ENCODE measurements at places on chromosomes 16 and 17.

DNA sequence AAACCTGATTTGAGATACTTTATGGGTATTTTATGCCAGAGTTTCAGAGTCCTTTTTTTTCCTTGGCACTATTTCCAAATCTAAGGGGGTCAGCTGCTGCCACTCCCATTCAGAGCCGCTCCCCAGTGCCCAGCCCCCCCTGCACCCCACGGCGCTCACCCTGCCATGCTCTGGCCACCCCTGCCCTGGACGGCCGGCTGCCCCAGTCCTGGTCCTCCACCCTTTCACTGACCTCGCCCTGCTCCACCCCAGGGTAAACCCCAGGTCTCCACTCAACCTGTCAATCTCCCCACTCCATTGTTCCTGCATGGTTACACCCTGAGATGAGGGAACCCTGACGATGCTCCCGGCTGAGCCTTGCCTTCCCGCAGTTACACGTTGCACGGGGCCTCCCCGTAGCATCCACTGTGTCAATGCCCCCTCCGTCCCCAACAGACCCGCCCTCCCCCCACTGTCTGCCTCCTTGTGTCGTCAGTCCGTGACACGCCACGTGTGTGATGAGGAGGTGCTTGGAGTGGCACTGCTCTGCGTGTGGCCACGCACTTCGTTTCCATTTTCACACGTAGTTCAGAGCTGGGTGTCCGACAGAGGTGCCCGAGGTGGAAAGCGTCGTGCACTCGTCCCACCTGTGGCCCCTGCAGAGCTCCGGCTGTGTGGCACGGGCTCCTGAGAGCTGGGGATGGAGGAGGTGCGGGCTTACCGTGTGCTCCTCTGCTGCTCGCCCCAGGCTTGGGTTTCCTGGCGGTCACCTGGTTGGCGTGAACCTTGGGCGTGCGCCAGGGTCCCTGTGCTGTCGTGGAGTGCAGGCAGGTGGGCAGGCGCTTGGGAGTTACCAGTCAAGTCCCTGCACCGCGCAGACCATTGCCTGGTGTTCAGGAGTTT is 116.5 kb downstream of the BANP start:
- no peak for DNase-seq

DNA sequence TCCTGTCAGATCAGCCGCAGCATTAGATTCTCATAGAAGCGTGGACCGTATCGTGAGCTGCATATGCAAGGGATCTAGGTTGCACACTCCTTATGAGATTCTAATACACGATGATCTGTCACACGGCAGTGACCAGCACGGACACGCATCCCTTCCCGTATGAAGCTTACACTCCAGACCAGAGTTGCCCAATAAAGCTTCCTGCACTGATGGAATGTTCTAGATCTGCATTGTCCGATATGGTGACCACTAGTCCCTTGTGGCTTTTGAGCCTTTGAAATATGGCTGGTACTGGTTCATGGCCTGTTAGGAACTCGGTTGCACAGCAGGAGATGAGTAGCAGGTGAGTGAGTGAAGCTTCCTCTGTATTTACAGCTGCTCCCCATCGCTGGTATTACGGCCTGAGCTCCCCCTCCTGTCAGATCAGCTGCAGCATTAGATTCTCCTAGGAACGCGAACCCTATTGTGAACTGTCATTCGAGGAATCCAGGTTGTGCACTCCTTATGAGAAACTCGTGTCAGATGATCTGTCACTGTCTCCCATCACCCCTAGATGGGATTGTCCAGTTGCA is 49.8 kb upstream of the ZCCHC14 start:
- no peak for DNase-seq

DNA sequence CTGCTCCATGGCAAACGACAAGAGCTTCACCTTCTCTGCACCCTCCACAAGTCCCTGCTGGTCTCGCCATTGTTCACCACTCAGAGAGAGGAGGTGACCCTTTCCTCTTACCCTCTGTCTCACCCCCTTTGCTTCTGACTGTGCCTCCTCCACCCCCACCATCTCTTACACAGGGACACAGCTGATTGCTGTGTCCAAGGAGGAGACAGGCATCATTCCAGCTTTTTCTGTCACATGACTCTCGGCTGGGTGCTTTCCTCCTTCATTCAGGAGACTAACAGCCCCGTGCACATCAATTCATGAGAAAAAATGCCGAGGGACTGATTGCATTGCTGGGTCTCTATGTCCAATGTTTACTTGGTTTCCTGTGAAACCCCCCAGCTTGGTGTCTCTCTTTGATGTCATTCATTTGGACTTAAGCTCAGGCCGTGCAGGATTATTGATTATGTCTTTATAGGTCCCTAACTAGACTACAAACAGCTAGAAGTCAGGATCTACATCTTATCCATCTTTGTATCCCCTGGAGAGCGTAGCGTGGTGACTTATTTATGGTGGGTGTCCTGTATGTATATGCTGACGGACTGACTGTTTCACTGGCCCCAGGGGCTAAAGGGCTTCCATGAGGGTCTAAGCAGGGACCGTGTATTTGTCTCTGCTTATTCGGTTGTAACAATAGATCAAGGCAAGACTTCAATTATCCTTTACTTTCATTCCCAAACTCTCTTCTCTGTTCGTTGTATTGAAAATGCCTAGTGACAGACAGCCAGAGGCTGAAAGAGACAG is 82.2 kb upstream of the CDH13 start:
- DNase-seq = no peak

DNA sequence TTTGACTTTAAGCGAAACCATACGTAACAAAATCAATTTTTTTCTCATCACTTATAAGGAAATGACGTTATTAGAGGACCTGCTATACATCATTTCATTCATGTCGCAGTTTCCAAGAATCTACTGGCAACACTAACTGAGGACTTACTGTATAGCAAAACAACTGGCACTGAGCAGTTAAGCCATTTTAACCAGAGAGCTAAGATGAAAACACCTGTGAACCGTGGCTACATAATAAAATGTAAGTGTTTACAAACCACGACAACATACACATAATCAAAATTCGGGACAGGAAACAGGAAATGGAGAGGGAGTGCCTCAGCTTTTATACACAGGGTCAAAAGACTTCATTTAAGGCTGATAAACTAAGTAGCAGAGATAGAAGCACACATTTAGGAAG is 29.5 kb downstream of the METTL16 start:
- DNase-seq = no peak

DNA sequence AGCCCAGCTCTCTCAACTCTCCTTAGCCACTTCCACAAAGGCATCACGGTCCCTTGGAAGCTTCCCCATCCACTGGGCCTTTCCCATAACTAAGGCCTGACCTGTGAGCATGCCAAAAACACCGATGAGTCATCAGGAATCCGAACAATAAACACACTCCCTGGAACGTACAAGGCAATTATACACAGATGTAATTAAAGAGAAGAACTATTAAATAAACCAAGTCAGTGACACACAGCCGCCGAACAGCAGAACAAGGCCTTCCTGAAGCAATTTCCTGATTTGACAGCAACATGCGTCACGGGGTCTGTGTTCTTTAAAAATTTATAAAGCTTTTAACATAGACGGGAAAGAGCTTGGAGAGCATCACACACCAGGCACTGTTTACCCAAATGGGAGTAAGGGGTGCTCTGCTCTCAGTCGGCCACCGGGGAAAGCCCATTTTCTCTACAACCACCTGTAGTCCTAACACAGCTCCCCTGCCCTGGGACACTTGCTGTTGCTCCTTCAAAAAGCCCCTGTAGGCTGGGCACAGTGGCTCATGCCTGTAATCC is 29.4 kb downstream of the COG7 start:
- DNase-seq = no peak

- DNase-seq = no peak
Observed at GRCh38 chr17:5942687-5943086, 127.5 kb upstream of the WSCD1 start.

DNA sequence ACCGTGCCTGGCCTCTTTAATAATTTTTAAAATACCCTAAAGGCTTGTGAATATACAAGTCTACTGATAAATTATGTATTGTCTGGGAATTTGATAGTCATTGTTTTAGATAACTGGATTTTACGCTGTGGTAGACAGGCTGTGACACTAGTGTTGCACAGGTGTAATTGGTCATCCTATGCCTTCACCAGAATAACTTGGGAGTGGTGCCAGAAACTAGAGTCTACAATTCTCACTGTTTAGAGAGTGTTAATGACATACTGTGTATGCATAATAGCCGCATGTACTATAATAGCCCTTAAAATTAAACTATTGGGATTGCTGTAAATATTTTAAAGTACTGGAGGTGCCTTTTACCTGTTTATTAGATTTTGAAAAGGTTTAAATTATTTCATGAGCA is 11.4 kb downstream of the CNEP1R1 start:
- no peak for DNase-seq

DNA sequence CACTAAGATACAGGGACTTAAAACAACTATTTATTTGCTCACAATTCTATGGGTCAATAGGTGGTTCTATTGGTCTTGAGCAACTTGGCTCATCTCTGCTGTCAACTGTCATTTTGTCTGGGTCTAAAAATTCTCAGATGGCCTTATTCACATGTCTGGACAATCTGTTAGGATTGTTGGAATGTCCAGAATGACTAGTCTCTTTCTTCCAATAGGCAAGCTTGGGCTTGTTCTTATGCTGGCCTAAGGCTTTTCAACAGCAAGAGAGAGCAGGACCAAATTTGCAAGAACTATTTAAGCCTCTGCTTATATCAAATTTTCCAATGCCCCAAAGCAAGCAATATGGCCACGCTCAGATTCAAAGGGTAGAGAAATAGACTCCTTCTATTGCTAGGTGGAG is 240.9 kb downstream of the KIF2B start:
- DNase-seq = no peak

DNA sequence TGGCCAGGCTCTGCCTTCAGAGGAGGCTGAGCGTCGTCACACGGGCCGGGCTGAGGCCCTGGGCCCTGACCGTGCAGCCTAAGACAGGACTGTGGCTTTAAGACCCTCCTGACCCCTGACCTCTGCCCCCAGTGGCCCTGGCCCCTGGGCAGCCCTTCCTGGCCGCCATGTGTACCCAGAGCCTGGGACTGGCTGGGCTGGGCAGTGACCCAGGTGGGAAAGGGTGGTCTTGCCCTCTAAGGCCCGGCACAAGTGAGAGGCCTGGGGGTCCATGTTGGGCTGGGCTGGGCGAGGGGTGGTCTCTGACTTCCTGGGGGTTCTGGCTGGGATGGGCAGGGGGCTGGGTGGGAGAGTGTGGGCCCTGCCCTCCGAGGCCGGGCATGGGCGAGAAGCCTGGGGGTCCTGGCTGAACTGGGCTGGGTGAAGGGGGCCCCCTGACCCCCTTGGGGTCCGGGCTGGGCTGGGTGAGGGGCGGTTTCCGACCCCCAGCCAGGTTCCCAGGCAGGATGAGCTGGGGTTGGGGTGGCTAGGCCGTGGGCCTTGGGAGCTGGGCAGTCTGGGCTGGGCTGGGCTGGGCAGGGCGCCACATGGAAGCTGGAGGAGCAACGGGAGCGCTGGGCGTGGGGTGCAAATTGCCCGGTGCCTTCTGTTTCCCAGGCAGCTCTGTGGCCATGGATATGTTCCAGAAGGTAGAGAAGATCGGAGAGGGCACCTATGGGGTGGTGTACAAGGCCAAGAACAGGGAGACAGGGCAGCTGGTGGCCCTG is at the start of gene CDK3:
Gene CDK3, plus strand, starts transcription at position 101 of the 767 bp plus-strand sequence. Its CDS starts 571 bp downstream, at position 672.
- DNase-seq = no peak

- DNase-seq = no peak
Observed at GRCh38 chr16:4847774-4848587, 700 bp downstream of the UBN1 start.

DNA sequence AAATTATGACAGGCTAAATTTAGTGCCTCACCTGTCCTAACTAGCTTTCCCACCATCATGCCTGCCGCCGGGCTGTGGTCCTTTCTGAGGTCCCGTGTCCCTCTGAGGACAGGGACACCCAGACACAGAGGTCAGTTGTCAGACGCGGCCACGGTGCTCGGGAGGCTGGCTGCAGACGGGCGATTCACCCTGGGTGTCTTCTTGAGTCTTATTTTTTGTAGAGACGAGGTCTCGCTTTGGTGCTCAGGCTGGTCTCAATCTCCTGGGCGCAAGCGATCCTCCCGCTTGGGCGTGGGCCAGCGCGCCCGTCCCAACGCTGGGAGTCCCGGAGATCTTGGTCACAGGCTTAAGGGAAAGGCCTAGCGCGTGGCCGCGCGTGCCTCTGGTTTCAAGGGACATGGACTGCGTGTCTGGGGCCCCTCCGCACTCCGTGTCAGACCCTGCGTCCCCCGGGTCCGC is 797 bp upstream of the RAB11FIP3 start:
- no peak for DNase-seq

DNA sequence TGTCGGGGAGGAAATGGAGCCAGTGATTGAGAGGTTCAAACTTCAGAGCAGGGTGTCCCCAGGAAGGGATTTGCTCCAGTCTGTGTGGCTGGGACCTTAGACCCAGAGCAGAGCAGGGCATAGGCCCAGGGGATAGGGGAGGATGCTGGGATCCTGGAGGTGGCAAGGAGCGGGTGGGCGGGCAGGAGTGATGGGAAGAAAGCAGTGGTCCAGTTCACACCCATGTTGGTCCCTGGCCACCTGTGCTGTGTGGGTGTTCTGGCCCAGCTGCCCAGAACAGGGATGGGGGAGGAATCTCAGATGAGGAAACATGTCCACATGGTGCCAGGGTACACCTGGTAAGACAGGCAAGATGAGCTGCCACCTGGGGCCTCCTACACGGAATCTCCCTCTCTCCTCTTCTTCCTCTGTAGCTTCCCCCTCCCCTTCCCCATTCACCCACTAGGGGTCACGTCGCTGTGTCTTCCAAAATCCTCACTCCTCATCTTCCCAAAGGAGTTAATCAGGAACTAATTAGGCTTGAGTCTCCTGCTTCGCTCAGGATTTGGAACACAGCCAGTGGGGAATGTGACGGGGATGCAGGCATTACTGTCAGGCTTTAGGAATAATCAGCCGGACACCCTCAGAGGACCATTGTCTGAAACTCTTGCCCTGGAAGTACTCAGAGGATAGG is 2.3 kb downstream of the BEAN1 start:
- no peak for DNase-seq

GRCh38 chr16:15517743-15518377 is 83.5 kb downstream of the BMERB1 start:
- no peak for DNase-seq
